ENCODE measurements at places on chromosomes 11 and 22.

DNA sequence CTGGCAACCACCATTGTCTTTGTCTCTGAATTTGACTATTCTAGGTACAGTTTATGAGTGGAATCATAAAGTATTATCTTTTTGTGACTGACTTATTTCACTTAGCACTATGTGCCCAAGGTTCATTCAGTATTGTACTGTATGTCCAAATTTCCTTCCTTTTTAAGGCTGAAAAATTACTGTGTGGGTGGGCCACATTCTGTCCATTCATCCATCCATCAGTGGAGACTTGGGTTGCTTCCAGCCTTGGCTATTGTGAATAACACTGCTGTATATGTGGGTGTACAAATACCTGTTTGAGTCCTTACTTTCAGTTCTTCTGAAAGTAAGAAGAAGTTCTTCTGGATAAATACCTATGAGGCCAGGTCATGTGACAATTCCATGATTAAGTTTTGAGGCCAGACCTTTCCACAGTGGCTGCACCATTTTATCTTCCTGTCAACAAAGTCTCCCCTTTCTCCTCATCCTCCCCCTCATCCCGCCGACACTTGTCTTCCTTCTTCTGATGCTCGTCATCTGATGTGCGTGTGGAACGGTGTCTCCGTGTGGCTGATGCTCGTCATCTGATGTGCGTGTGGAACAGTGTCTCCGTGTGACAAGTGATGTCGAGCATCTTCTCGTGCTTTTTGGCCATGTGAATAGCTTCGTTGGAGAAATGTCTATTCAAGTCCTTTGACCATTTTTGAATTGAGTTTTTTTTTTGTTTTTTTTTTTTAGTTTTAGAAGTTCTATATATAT is 49.5 kb downstream of the SBF1 start:
- DNase-seq: no peak

DNA sequence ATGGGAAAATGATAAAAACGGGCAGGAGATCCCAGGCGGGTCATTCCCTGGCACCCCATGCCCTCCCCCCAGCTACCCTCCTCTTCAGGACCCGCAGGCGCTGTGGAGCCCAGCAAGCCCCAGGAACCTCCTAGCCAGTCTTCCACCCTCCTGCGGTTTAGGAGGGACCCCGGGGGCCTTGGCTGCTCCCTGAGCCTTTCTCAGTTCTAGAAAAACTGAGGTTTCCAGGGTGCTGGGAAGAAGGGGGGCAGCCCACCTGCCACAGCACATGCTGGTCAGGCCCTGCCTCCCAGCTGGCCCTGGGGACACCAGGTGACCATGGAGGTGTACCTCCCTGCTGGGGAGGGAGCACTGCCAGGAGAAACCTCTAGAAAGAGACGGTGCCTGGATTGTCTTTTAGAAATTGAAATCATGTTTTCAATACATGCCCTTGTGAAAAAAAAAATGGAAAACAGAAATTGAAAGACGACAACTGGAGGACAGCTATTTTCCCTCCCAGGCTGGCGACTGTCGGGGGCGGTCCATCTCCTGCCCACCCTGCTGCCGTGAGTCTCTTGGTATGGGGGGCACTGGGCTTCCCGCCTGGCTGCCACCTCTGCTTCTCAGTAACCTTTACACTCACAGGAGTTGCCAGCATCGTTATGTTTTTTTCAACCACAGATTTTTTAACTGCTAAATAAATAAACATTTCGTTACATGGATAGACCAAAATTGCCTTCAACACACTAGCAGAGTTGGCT is 398.5 kb downstream of the TBC1D22A start:
- no peak for DNase-seq

GRCh38 chr22:22368516-22368915 is 123.9 kb downstream of the VPREB1 start:
- no peak for DNase-seq

- no peak for DNase-seq
Observed at GRCh38 chr11:2093575-2094353, 45.4 kb downstream of the IGF2 start.

DNA sequence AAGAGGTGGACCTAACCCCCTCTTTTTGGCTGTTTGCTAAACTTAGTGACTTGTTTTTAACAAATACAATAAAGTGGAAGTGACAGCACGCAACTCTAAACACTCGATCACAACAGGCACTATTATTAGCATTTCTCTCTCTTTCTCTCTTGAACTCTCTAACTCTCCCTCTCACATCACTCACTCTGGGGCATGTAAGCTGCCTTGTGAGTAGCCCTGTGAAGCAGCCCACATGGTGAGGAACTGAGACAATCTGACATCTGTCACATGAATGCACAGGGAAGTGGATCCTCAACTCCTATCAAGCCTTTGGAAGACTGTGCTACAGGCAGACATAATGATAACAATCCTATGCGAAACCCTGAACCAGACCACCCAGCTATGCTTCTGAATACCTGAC is 609.0 kb upstream of the CNTN5 start:
- no peak for DNase-seq

DNA sequence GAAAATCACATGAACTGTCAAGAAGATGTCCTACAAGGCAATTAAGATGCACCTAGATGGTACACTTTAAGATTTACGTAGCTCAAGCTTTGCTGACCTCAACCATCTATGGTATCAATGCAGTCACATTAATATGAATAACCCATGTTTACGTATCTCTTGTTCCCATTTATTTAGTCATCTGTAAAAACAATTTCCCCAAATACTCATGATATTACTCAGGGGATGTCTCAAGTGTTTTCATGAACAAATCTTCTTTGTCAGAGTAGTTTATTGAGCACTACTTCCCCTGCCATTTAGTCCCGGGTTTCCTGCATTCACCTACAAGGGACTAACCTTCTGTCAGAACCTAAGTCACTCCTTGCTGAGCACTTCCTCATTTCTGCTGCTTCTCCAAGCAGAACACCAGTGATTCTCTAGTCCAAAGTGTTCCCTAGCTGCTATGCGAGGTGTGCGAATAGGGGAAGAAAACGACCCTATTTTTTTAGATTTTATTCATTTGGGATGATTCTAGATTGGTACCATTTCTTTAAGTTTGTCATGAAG is 554.3 kb upstream of the LRRC4C start:
- no peak for DNase-seq

GRCh38 chr11:69339983-69340565 is 46.1 kb downstream of the MYEOV start:
- DNase-seq: no peak

GRCh38 chr11:60880643-60881282 is 13.4 kb downstream of the ZP1 start:
- DNase-seq: no peak

DNA sequence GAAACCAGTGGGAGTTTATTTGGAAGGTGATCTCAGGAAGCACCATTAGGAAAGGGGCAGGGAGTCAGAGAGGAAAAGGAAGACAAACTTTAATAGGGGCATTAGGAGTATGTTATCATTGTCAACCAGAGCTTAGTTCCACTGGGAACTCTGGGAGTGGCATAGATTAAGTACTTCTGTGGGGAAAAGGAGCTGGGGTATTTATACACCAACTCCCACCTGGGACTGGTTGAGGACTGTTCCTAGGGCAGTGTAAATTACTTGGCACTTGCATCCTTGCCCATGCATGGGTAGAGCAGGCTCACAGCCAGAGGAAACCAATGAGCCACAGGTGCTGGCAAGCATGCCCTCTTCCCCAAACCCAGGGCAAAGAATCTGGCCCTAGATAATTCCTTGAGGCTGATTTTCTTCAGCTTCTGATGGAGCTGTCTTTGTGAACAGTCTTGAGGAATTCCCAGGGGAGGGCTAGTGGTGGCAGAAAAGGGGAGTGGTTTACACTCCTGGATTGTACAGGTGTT is 541.2 kb downstream of the MIAT start:
- DNase-seq: no peak

DNA sequence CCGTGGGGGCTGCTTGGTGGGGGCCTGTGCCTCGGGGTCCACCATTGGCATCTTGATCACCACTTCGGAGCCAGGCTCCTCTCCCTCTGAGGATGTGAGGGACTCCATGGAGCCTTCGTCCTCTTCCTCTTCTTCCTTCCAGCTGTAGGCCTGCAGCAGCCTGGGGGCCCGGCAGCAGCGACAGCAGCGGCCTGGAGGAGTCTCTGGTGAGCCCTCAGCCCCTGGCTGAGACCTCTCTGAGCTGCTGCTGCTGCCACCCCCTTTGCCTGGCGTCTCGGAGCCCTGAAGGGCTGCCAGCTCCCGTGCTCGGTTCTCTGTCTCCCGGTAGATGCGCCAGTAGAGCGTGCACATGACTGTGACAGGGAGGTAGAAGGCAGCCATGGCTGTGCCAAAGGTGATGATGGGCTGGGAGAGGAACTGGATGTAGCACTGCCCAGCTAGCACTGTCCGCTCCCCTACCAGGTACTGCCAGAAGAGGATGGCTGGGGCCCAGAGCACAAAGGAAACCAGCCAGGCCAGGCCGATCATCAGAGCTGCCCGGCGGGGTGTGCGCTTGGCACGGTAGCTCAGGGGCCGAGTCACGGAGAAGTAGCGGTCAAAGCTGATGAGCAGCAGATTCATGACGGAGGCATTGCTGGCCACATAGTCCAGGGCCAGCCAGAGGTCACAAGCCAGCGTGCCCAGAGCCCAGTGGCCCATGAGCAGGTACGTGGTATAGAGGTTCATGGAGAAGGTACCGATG is 10.9 kb downstream of the CHRM1 start:
- DNase-seq: no peak

DNA sequence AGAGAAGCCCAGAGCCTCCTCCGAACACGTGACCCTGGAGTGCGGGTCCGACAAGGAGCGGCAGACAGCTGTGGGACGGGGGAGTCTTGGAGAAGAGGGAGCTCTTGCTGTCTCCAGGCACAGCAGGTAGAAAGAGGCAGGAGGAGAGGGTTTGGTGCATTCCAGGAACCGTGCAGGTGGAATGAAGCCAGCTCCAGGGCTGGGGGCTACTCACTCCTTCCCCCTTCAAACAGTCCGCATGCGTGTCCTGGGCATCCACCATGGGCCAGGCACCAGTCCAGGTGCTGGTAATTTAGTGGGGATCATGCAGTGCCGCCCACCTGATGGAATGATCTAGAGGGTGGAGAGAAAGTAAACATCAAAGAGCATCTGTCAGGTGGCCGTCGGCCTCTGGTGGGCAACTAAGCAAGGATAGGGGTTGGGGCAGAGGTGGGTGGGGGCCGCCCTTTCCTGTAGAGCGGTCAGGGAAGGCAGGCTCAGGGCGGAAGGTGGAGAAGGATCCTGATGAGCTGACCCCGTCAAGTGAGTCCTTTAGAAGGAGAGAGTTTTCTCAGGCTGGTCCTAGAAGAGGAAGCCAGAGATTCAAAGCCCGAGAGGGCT is 850.0 kb downstream of the TBC1D22A start:
- DNase-seq: no peak

GRCh38 chr11:103483996-103484395 is 374.8 kb downstream of the DYNC2H1 start:
- DNase-seq: no peak

- no peak for DNase-seq
Observed at GRCh38 chr11:114622858-114623257, 27.3 kb upstream of the NXPE4 start.

DNA sequence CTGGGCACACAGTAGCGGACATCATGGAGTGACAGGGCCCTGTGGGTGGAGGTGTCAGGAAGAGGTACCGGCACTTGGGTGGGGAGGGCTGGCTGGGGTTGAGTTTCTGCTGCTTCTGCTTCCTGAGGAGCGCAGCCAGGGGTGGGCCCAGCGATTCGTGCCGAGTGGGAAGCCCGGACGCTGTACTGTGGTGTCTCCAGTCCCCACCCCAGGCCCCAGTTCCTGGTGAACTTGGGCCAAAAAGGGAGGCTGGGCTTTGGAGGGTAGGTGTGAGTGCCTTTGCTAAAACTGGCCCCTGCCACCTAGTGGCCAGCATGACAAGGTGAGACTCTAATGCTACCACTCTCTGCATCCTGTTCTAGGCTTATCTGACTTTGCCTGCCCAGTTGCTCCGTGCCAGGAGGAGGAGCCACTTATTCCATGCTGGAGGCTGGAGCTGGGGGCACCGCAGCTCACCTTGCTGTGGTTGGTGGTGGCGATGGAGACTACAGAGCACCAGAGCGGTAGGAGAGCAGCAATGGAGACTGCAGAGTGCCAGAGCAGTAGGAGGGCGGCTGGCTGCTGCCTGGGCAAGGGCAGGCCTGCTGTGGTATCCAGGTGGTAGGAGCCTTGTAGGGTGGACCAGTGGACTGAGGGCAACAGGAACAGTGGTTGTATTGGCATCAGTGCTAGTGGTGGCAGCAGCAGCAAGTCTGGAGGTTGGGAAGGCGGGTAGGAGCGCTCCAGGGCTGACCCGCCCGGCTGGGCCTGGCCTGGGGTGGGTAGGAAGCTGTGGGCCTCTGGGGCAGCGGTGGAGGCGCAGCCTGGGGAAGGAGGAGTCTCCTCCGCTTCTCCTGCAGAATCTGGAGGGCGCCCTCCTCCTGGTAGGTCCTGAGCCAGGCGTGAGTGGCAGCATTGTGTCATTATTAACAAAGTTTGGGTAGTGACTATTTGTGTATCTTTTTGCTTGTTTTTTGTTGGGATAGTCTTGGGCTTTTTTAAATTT is 2.2 kb upstream of the RFPL2 start:
- no peak for DNase-seq

- DNase-seq: no peak
Observed at GRCh38 chr11:72951888-72952287, 137.7 kb downstream of the ATG16L2 start.

DNA sequence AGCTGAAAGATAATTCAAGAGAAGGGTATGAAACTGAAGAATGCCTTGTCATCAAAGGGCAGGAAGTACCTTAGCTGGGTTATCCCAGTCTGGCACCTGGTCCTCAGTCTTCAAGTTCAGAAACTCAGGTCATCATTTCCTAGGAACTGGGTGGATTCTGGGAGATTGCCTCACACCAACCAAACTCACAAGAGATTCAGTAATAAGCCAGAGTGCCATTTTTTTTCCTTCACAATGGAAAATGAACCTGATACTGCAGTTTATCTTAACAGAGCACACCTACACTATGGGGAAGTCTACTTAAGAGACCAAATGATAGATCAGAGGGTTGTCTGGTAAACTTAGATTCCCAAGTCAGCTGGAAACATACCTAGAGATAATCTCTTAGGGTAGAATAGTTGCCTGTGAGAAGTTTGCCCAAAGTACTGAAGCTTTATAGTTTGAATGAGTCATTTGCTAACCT is 3.8 kb upstream of the BUD13 start:
- no peak for DNase-seq

- DNase-seq: no peak
Observed at GRCh38 chr11:47376525-47377371, 1.6 kb downstream of the SPI1 start.

- DNase-seq: no peak
Observed at GRCh38 chr11:126104420-126104819, 41.8 kb upstream of the CDON start.

GRCh38 chr11:45048870-45049691 is 97.4 kb upstream of the PRDM11 start:
- DNase-seq: no peak

DNA sequence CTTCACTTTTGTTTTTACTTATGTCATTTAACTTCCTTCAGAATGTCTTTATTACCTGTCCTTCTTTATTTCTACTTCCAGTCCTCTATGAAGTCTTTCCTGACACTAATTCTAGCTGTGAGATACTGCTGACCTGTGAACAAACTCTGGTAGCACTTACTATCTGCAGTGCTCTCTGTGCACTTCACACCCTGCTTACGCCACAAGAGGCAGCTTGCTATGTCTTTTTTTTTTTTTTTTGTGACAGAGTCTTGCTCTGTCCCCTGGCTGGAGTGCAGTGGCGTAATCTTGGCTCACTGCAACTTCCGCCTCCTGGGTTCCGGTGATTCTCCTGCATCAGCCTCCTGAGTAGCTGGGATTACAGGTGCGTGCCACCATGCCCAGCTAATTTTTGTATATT is 10.7 kb downstream of the STIM1 start:
- no peak for DNase-seq

All from stimulated activated CD8-positive, alpha-beta memory T cell treated with anti-CD3 and anti-CD28 coated beads, Interleukin-2, amount 100 ng/mL, for 1 hour (primary cell).